ENCODE measurements at places on chromosomes 6 and 20. TPM values are rescaled to one million over a fixed set of nuclear protein-coding genes. Genes with fewer than 3 reads are reported as not detected.
A peak's percentile ranks its signal among the peaks of the same experiment; 100 is the strongest.

- no peak for DNase-seq
These were observed 309.4 kb downstream of the ZNF217 start for GRCh38 chr20:53284256-53284655.

Gene FRS3
- 4.2 TPM for total RNA-seq

Gene CALHM4
- total RNA-seq, result not detected

- no peak for DNase-seq
These were observed 24.5 kb upstream of the TCP11 start for GRCh38 chr6:35165630-35166071.

DNA sequence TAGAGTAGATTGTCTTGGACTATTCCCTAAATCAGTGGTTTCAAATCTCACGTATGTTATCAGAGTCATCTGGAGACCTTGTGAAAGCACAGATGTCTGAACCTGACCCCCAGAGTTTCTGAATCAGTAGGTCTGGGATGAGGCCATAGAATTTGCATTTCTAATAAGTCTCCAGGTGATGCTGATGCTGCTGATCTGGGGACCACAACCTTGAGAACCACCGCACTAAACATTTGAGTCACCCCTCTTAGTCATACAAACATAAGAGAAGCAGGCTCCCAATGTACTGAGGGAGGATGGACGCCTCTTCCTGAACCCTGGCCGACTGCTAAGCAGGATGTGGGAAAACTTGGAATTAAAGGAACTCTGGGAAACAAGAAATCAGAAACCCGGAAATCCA lies 187.8 kb upstream of the PRDM1 start:
- peak; percentile 70 for DNase-seq

Measured in HFFc6 (cell line).